Stimulated activated effector memory CD8-positive, alpha-beta T cell treated with anti-CD3 and anti-CD28 coated beads, Interleukin-12 subunit alpha, Interleukin-12 subunit beta, amount 100 ng/mL, for 72 hours (primary cell): ENCODE measurements at places on chromosomes 13 and 19.

DNA sequence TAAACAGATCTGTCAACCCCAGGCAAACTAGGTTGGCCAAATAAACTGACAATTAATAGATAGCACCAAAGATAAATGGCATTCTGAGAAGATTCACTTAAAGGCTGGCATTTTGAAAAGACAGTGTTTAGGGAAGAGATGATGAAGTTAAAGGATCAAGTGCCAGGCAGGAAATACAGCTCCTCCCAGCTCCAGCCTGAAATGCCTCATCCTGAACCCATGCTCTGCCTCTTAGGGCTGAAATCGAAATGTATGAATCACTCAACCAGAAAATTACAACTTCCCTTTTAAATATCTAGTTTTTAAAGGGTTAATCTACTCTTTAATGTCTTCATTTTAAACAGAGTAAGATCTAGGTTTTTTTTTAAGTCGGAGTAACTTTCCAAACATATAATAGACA is 171.2 kb upstream of the UBL3 start:
- DNase-seq: no peak

- no peak for DNase-seq
Observed at GRCh38 chr19:41321600-41322270, 11.8 kb downstream of the CCDC97 start.

GRCh38 chr13:31242916-31243315 is 43.1 kb downstream of the B3GLCT start:
- no peak for DNase-seq

DNA sequence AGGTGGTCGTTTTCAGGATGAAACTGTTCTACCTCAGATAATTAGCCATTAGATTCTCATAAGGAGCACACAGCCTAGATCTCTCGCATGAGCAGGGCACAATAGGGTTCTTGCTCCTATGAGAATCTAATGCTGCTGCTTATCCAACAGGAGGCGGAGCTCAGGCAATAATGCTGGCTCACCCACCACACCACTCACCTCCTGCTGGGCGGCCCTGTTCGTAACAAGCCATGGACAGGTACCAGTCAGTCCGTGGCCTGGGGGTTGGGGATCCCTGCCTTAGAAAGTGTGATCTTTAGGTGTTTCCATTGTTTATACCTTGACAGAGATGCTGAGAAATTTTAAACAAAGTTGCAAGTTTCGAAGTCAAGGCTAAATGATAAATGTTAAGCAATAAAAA is 344.6 kb upstream of the HTR2A start:
- no peak for DNase-seq

DNA sequence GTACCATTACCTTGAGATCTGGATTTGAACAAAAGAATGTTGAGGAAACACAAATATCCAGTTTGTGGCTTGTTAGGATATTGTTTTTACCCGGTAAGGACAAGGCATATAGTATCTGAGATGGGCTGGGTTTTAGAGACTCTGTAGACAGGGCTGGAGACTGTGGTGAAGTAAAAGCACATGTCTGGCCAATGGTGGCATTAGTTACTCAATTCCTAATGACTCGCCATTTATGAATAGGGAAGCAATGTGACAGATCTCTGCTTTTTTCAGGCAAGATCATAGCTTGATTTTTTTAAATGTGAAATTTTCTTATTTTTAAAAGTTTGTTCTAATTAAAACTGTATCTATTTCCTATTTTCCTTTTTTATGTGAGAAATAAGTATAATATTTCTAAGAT is 371.1 kb upstream of the SPRY2 start:
- no peak for DNase-seq

DNA sequence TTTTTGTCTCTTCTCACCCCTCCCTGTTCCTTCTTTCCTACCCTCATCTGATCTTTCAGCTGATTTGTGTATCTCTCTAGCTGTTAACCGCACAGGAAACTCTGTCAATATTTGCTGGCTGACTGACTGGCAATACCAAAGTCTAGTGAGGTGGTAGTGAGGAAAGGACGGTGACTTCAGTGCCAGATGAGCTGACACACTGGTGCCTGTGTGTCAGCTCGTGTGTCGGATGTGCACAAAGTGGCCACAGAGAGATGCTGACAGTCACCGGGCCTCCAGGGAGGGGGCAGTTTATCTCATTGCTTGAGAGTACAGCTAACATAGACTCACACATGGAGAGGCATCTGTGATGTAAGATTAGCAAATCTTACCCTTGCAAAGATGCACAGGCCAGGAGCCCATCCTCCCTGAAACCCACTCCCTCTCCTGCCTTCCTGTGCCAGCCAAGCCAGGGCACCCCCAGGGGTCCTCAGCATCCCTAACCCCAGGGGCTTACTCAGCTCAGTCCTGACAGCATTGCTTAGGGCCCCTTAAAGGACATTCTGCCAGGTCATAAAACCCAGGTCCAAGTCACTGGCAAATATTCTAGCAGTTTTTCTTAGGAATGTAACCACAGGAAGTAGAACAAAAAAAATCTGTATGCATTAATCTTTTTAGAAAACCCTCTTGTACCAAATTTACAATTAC is 80.2 kb downstream of the SHISA2 start:
- no peak for DNase-seq

- DNase-seq: no peak
Observed at GRCh38 chr13:112903606-112904195, 65.3 kb upstream of the MCF2L start.

DNA sequence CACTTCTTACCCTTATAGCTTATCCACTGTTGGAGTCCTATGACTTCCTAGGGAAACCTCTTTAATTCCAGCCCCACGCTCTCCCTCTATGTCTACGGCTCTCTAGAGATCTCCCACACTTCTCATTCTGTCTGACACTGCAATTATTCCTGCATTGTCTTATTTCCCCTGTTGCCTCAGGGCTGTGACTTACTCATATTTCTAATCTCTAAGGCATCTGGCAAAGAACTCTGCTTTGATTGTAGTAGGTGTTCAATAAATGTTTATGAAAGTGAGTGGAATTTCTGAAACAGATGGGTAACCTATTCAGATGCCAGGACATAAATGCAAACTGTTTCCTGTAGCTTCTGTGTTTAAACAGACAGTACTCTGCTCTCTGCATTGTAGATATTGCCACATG is 102.4 kb upstream of the SERTM1 start:
- no peak for DNase-seq

GRCh38 chr13:35690581-35691207 is 214.2 kb upstream of the MAB21L1 start:
- DNase-seq: no peak

DNA sequence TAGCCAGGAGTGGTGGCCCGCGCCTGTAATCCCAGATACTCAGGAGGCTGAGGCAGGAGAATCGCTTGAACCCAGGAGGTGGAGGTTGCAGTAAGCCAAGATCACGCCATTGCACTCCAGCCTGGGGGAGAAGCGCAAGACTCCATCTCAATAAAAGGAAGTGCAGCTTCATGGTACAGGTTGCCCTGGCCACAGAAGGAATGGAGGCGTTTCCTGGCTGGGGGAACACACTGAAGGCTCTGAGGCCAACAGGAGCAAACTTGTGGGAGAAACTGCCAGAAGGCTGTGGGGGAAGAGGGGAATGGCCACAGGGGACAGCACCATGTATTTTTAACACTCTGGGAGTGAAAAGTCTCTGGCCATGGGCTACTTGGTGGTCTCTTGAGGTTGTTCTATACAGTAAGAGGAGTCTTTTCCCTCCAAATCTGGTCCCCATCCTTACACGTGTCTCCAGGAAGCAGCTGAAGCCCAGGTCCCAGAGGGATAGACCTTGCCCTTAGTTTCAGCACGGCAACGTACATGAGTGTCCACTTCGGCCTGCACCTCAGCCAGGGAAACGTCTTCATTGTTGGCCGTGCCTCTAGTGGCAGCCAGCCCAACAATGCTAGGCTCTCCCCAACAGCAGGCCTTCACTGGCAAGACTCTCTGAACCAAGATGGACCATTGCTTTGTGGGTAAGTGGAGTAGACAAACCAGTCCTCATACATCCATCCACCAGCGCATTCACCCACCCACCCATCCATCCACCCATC is 7.4 kb downstream of the MICOS13 start:
- DNase-seq: no peak

DNA sequence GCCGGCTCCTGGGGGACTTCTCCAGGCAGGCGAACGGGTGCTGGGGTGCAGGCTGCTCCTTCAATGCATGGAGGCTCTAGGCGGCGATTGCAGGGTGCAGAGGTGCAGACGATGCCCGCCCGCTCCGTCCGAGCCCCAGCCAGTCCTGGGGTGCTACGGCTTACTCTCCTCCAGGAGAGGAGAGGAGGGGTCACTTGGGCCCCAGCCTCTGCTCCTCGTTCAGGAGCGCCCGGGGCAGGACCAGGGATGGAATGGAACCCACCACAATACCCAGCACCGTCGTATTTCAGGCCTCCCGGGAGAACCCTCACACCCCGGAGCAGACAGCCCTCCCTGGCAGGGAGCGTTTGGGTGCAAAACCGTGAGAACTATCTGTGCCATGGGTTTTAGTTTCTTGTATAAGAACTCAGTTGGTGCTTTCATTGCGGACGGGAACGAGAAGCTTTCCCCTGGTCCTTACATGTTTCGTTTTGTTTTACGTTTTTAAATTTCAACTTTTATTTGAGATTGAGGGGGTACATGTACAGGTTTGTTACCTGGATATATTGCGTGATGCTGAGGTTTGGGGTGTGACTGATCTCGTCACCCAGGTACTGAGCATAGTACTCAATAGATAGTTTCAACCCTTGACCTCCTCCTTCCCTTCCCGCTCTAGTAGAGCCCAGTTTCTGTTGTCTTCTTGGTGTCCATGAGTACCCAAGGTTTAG is 46.8 kb downstream of the ARHGEF18 start:
- no peak for DNase-seq

DNA sequence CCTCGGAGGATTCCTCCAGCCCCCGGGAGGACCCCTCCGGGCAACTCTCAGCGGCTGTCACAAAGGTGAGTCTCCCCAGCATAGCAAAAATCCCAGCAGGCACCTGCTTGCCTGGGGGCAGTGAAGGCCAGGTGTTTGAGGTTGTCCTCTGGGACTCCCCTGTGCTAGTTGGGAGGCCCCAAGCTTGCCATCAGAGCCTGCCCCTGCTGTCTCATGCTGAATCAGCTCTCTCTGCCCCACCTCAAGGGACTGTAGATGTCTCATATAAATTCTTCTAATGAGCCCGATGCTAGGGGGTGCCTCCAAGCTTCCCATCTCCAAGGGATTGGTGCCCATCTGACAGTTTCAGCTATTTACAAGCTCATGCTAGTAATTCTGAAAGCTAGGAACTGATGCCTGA is 53.6 kb downstream of the NWD1 start:
- DNase-seq: no peak

GRCh38 chr19:55247621-55248099 is 11.2 kb downstream of the PPP6R1 start:
- no peak for DNase-seq

GRCh38 chr19:51079481-51080110 is 3.1 kb downstream of the KLK14 start:
- no peak for DNase-seq

DNA sequence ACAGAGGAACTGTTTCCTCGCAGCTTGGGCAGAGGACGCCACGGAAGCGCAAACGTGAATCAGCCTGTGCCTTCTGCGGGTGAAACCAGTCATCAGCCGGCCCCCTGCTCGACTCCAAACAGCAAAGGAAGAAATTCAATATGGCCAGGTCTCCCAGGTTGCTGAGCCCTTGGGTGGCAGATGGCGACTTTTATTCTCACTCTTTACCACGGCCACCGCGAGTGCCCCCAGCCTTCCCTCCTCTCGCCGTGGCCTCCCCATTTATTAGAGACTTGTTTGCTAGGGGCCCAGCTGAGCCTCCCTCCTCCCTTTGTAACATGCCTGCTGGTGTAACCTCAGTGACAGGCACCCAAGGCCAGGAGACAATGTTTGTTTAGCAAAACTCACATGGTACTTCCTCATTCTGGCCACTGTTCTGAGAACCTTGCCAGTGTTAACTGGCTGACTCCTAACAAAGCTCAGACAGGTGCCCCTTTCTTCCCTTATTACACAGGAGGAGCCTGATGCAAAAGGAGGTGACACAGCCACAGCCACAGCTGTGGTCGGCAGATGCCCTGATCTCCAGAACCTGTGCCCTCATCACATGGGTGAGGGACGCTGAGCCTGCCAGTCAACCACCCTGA is 5.8 kb downstream of the RAB20 start:
- no peak for DNase-seq

GRCh38 chr13:75855216-75855615 is 219.1 kb downstream of the LMO7 start:
- DNase-seq: no peak

DNA sequence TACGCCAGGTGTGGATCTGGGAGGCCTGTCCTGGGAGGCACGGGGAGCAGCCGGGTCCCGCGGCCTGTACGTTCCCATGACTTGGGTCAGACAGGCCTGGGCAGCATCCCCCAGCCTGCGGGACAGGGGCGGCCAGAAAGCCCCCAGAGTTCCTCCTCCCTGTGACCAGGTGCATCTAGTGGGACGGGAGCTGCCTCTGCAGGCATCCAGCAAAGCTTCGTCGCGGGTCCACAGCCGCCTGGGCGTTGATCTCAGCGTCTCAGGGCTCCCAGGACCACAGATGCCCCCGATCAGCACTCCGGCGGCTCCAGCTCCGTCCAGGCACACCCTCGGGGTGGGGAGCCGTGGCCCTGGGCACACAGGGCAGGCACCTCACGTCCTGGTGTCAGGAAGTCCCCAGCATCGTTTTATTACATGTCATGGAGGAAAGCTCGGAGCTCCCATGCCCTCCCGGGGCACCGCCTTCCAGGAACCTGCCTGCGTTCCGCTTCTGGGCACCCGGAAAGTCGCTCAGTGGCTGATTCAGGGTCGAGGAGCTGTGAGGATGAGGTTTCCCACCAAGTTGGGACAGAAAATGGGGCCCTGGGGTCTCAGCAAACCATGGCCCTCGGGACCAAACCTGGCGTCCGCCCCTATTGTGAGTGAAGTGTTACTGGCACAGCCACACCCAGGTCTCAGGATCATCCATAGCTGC is 1.5 kb upstream of the GZMM start:
- DNase-seq: no peak

DNA sequence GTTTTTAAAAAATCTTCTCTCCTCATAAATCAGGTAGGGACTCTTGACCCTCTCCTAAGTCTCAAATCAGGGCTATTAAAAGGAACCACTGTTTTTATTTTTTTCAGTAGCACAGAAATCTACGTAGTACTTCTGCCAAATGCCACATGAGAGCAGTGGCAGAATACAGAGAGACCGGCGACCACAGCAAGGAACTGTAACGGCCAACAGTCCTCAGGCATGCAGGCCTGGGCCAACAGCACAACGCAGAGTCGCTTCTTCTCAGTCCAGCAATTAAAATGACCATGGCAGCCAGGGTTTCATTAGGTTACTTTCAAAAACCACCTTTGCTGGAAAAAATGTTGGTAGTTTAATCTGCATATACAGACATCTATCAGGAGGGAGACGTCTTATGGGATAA is 34.2 kb downstream of the ANKRD10 start:
- no peak for DNase-seq

DNA sequence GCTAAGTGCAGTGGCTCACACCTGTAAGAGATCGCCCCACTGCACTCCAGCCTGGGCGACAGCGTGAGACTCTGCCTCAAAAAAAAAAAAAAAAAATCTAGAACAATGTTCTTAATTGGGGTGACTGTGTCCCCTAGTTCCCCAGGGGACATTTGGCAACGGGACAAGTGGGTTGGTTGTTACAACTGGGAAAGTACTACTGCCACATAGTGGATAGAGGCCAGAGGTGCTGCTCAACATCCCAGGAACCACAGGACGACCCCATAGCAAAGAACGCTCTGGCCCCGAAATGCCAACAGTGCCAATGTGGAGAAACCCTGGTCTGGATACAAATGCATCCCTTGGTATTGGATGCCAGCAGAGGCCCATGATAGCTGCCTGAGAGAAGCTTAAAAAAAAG is 11.8 kb downstream of the NLRP12 start:
- DNase-seq: no peak

- DNase-seq: no peak
Observed at GRCh38 chr13:101751488-101751887, 299.0 kb downstream of the ITGBL1 start.
